ENCODE measurements at places on chromosomes 6 and 20.

GRCh38 chr6:54737247-54737646 is 109.3 kb upstream of the FAM83B start:
- peak; percentile 9 for DNase-seq

GRCh38 chr6:160273750-160274149 is 15.1 kb upstream of the SLC22A2 start:
- no peak for DNase-seq

- no peak for DNase-seq
Measured at GRCh38 chr6:37631295-37631694, 66.4 kb downstream of the MDGA1 start.

GRCh38 chr6:149454346-149454848 is 30.4 kb downstream of the ZC3H12D start:
- DNase-seq: no peak

DNA sequence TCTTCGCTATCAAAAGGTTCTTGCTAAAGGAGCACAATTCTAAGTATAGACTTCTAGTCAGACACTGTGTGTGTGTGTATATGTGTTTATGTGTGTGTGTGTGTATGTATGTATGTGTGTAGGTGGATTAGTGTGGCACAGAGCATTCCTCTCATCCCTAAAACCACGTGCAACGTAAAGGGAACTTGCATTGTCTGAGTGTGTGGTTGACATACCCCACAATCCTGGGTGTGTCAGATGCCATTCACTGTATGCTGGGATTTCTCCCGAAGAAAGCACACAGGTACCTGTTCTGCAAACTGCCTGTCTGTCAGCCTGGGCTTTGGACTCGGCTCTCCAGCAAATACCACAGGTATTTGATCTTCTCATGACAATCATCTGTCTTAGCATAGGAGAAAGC is 42.3 kb upstream of the TBC1D7 start:
- DNase-seq: no peak

DNA sequence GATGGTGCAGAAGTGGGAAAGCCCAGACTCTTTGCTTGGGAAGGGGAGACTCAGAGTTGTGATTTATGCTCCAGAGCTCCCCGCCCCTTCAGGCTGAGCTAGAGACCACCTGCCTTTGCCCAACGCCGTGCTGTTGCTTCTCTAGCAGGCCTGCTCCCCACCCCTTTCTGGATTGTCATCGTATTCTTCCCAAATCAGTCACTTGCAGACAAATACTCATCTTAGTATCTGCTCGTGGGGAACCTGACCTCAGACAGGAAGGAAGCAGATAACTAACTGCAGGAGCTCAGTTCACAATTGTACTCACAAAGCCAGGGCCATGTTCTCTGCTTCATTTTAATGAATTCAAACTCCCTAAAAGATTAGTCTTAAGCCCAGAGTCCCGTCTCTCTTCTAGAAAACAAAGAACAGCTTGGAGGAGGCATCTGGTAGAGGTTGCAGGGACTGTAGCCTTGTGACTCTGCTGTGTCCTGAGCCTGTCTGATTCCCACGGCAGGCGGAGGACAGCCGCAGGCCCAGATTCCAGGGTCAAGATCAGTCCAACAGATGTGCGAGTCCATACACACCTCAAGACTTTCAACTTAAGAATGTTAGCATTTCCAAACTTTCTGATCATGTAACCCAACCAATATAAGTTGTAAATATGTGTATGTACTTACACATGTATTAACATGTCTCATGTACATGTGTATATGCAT is 57.2 kb upstream of the GGTLC1 start:
- DNase-seq: no peak

DNA sequence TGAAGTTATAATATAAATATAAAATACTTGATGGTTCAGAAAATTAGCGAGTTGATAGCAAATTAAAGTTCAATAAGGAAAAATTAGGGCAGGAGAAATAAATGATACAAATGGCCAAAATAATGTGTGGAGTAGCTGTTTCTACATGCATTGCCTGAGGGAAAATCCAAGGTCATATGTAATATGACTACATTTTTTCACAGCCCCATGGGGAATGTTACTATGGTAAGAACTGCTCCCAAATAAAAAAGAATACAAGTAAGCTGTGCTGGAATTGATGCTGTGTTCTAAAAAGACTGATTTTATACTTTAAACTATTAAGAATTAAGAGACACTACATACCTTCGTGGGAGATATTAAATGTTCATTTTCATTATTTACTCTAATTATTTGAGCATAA is 34.1 kb downstream of the MEI4 start:
- DNase-seq: no peak

GRCh38 chr6:155273431-155273830 is 9.6 kb downstream of the CLDN20 start:
- DNase-seq: peak; percentile 33

DNA sequence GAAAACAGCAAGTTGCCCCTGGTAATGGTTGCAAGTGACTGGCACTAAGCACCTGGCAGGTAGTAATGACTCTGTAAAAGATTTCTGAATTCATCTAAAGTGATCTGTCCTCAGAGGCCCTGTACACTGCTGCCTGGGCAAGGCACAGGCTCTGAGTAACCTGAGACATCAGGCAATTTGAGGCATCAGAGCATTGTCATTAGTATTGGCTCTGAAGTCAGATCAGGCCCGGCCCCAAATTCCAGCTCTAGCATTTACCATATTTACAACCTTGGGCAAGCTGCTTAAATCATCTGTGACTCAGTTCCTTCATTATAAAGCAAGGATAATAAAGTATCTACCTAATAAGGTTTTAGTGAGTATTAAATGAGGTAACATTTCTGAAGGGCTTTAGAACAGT is 17.3 kb upstream of the TENT5A start:
- no peak for DNase-seq

- no peak for DNase-seq
Measured at GRCh38 chr6:96735332-96735731, 101.9 kb downstream of the GPR63 start.

DNA sequence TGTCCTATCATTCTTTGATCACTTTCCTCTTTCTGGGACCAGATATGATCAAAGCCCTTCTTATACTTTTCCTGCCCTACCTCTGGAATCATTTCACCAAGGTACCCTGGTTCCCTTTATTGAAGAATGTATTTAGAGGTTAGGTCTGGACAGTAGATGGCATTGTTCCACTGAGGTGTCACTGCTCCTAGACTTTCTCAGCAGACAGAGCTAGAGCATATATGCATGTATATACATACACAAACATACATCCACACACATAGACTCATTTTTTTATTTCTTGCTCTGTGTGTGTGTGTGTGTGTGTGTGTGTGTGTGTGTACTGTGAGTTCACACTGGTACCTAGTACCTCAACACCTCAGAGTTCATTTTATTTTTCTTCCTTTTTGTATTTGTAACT is 40.9 kb downstream of the PTPRA start:
- no peak for DNase-seq

GRCh38 chr20:32465092-32465900 is 107.2 kb downstream of the ASXL1 start:
- no peak for DNase-seq

DNA sequence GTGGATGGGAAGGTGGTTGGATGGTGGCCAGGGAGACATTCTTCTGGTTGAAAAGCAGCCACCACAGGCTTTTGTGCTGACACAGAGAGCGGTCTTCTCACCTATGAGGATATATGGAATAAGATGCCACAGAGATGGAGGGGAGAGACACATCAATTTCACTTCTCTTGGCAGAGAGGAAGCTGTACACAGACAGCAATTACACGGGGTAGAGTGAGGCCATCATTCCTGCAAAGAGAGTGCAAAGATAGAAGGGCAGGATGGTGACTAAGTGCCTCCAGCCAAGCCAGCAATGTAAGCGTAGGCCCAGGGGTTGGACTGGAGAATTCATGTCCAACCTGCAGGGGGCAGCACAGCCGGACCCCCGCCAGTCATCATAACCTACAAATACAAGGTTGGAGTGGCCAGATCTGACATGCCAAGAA is 56.4 kb downstream of the NRN1 start:
- peak; percentile 13 for DNase-seq

DNA sequence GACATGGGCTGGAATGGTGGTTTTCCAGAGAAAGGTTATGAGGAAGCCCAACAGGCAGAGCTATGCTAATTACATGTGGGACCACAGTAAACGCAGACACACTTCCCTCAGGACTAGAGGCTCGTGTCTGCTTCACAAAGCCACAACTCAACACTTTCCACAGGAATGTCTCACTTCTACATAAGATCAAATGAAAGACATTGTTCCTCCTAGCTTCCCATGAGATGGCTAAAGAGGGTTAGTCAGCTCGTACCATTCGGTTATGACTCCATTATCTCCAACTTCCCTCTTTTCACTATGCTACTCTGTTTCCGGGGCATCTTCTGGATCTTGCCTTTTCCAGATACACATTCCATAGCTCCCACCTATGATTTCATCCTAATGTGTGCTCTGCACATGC is 29.1 kb upstream of the ZC3H12D start:
- DNase-seq: no peak

DNA sequence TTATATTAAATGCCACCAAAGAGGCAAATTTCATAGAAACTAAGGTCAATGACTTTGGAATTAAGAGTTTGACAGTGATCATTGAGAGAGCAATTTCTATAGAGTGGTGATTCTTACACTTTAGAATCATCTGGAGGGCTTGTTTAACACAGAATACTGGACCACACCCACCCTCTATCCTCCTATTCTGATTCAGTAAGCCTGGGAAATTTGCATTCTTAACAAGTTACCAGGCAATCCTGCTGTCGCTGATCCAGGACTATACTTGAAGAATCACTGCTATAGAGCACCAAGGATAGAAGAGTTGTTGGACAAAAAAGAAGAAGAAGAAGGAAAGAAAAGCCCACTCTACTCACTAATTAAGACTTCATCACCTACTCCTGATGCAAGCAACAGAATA is 21.3 kb upstream of the TBX18 start:
- no peak for DNase-seq

- no peak for DNase-seq
Measured at GRCh38 chr6:114404339-114404955, 61.6 kb upstream of the HS3ST5 start.

DNA sequence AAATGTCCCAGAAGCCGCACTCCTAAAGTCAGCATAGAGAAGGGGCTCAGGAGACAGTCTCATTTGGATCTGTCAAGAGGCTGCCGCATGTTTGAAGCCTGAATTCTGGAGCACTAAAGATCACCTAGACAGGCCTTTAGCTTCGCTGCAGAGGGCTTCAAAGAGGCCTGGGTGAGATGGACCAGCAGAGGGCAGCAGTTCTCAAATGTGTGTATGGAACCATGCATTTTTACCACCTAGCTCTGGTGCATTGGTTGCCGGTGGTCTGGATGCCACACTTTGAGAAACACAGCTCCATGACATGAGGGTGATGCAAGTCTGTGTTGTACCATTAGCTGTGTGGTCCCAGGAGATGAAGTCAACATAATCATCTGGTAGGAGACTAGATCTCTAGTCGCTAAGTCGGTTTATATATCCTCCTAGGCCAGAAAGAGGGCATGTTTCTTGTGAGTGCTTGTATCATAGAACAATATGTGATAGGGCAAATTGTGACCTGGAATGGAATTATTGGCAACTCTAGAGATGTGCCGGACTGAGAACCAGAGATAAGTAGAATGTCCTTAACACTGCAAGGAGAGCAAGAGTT is 64.8 kb downstream of the KIAA0319 start:
- peak; percentile 51 for DNase-seq

- no peak for DNase-seq
Measured at GRCh38 chr6:135527116-135527959, 29.8 kb upstream of the AHI1 start.

DNA sequence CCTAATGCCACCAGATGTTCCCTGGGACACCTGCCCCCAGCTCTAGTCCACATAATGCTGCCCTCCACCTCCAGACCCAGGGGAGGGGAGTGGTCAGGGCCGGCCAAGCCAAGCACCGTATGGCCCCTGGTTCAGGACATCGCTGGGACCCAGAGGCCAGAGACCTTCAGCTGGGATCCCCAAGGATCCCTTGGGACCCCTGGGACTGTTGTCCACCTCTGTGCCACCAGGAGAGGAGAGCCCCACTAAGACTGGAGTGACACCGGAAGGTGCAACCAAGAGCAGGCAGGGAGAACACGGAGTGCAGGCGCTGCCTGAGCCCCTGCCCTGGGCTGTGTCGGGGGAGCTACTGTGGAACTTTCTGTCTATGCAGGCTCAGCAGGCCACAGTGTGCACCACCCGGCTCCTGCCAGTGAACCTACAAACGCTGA is 43.6 kb downstream of the CTCFL start:
- no peak for DNase-seq

- DNase-seq: no peak
Measured at GRCh38 chr6:115194981-115195638, 852.3 kb upstream of the HS3ST5 start.

DNA sequence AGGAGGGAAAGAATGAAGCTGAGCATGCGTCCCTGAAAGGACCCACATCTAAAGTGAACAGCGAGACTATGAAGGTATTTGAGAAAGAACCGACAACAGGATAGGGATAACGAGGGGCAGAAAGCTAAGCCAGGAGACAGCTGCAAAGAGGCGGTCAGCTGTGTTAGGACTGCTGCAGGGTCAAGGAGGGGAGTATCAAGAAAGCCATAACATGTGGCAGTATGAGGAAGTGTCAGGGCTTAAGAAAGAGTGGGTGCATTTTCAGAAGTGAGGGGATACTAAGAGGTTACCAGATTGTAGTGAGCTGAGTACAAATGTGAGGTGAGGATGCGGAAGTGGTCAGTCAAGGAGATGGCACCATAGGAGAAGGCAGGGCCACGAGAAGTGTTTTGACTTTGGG is 21.2 kb downstream of the MYLIP start:
- DNase-seq: no peak
